ENCODE measurements at places on chromosomes 13 and 19.

DNA sequence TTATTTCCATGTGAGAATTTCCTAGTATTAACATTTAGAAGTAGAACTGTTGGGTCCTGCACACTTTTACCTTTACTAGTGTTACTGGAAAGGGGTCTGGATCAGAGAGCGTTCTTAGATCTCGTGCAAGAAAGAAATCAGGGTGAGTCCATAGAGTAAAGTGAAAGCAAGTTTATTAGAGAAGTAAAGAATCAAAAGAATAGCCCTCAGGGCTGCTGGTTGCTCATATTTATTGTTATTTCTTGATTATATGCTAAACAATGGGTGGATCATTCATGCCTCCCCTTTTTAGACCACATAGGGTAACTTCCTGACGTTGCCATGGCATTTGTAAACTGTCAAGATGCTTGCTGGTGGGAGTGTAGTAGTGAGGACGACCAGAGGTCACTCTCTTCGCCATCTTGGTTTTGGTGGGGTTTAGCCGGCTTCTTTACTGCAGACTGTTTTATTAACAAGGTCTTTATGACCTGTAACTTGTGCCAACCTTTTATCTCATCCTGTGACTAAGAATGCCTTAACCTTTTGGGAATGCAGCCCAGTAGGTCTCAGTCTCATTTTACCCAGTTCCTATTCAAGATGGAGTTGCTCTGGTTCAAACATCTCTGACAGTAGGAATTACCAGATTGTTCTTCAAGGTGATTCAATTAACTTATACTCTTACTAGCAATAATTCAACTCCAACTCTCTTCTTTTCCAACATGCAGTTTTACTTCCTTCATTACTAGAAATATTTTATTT, 27.4 kb downstream of the NDFIP2 start:
- DNase-seq = no peak

DNA sequence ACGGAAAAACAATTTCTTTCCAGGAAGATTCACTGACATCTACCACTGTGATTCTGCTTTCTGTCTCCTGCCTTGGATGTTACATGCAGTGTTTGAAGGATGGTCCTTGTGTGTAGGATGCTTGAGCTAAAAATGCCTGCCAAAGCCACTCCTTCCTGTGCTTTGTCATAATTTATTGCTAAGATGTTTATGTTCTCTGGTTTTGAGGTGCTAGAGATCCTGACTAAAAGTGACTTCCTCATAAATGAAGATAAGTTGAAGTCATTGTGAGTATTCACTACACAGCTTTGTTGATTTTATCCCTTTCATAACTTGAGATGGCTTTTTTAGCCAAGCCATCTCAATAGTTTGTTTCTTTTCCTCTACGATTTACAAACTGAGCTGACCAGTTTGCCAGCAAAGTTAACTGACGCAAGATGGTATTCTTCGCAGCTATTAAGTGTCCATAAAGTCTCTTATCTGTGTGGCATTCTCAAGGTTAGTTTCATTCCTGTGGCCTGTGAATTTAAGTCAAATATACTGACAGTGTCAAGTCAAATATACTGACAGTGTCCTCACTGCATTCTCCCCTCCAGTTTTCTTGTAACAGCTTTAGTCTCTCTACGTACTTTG, 15.7 kb upstream of the FBXL3 start:
- DNase-seq = no peak

- peak; percentile 57 for DNase-seq
Measured at GRCh38 chr13:53250272-53250875, 221.8 kb downstream of the OLFM4 start.

DNA sequence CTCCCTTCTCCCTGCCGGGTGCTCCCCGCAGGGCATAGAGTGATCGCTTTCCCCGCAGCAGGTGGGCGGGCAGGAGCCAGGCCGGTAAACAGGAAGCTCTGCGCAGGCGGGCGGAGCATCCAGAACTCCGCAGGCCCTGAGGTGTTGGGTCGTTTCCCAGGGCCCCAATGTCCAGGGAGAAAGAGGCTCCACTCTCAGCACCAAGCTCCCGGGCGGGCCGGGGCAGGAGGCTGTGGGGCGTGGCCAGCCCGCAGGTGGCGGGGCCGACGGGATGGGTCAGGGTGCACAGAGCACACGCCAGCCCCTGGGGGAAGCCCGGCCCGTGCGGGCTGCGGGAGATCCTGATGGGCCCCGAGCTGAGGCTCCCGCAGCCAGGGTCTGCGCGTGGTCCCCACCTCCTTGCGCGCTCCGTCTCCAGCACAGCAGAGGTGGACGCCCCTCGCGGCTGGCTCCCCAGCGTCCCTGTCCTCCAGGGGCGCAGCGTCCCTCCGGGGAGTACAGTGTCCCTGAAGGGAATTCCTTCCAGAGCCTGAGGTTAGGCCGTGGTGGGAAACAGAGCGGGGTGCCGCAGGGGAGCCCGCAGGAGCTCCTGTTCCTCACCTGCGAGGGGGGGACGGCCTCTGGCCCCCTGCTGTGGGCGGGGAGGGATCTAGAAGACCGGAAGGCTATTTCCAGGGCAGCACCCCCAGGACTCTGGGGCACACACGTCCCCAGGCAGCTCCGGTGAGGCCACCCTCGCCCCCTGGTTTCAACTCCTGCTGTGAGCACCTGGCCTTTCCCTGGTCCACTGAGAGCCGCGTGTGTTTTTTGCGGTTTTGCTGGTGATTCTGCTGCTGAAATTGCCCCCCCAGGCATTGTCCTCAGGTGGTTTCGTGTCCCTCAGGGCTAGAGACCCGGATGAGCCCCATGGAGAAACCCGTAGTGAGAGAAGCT, 12.2 kb downstream of the PIP5K1C start:
- peak; percentile 55 for DNase-seq

DNA sequence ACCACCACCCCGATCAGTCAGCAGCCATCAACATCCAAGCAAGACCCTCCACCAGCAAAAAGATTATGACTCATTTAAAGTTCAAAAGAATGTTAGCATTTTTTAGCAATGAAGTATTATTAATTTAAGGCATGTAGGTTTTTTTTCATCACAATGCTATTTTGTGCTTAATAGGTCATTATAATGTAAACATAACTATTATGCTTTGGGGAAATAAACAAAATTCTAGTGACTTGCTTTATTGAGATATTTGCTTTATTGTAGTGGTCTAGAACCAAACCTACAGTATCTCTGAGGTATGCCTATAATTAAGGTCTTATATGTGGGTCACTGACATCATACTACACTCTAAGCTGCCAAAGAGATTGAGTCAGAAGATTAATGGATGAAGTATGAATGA, 20.0 kb downstream of the KLF12 start:
- no peak for DNase-seq

GRCh38 chr19:33311326-33311682, 9.0 kb upstream of the CEBPA start:
- DNase-seq = no peak

DNA sequence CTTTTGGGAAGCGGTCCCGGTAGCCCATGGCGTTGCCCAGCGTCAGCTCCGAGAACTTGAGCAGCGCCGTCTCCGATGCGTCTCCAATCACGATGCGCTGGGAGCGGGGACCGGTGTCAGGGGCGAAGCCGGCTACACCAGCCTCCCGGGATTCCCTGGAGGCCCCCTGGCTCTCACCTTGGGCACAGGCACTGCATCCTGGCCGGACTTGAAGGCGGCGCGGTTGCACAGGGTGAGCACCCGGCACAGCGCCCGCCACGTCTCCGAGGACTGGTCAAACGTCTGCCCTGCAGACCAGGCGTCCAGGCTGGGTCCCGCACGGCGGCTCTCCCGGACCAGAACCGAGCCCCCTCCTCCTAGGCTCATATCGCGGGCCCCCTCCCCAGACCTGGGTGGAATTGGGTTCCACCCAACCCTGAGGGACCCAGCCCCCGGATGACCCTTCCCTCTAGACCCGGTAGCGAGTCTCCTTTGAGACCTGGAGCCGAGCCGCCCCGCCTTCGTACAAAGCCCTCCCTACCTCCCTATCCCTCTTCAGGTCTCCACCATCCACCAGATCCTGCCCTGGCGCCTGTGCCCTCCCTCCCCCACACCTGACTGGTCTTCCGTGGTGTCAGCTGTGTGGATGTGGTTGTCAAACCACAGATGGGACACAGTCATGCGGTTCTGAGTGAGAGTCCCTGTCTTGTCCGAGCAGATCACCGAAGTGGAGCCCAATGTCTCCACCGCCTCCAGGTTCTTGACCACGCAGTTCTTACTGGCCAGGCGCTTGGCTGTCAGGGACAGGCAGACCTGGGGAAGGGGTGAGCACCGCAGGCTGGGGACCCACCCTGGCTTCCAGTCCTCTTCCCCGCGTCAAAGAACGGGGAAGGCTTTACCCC, 4.8 kb downstream of the ATP4A start:
- DNase-seq = no peak

Data from activated CD4-positive, alpha-beta T cell treated with anti-CD3 and anti-CD28 coated beads, Interleukin-2, amount 10 ng/mL, durations not matched to agents 7 days and 5 days (primary cell).